ENCODE measurements at places on chromosomes 2 and 18.

- peaks cover 11% of the 10 kb centered on the region for H3K4me1 ChIP-seq
- H3K27me3 ChIP-seq, result no peaks in the 10 kb centered on the region
- H3K4me3 ChIP-seq, result no peak overlapping the region
- no peak for DNase-seq
Observed at GRCh38 chr18:47118981-47119380, 31.3 kb downstream of the HDHD2 start.

- H3K4me3 ChIP-seq, result no peak within 1 kb of the TSS
- no peaks in the 10 kb centered on the region for H3K4me1 ChIP-seq
- DNase-seq, result no peak
- no peak within 1 kb of the TSS for H3K27ac ChIP-seq
Observed at GRCh38 chr18:52339891-52340371, at the start of gene DCC. DCC (plus strand) TSS chr18:52340197; CDS start chr18:52340788, 591 bp downstream.

DNA sequence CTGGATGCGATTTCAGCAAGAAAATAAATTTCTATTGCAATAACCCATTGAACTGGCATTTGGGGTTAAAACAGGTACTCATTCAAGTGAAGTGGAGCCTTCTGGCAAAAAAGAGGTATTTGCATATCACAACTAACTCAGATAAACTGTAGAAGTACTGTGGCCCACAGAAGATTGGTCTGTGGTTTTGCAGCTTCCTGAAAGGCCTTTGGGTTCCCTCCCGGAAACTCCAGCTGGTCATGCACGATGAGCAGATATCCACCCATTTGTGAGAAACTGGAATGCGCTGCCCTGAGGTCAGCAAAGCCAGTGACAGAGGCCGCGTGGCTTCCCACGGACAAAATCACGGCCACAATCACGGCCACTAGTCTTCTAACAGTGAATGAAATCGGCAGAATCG is 106.3 kb downstream of the EPHA4 start:
- no peak for DNase-seq
- H3K4me3 ChIP-seq, result no peak overlapping the region
- H3K4me1 ChIP-seq, result peaks cover 46% of the 10 kb centered on the region
- no peak overlapping the region for H3K27ac ChIP-seq

GRCh38 chr18:57539702-57540101 is 46.8 kb downstream of the FECH start:
- DNase-seq, result no peak
- no peaks in the 10 kb centered on the region for H3K4me1 ChIP-seq
- no peak overlapping the region for H3K27ac ChIP-seq
- H3K27me3 ChIP-seq, result peaks cover 3% of the 10 kb centered on the region

DNA sequence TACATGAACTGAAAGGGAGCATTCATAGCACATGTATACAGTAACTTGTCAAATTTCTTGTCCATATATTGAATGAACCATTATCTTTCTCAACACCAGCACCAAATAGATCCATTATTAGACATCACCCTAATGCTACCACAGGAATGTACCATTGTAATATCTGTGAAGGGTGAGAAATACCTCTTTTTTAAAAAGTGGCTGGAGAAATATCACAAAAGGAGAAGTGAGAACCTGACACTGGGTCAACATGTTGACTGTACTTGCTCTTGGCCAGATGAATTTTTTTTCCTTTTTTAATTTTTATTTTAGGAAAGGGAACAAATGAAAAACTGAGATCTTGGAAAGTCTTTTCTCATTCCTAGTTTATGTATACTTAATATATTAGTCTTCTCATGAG is 63.5 kb downstream of the CAVIN2 start:
- no peaks in the 10 kb centered on the region for H3K36me3 ChIP-seq
- no peak overlapping the region for H3K4me3 ChIP-seq
- no peak overlapping the region for H3K27ac ChIP-seq
- no peak for DNase-seq

- H3K36me3 ChIP-seq, result no peaks in the 10 kb centered on the region
- DNase-seq, result no peak
- no peak overlapping the region for H3K27ac ChIP-seq
- H3K4me3 ChIP-seq, result no peak overlapping the region
- no peaks in the 10 kb centered on the region for H3K27me3 ChIP-seq
Observed at GRCh38 chr2:204892506-204893255, 347.4 kb downstream of the PARD3B start.

DNA sequence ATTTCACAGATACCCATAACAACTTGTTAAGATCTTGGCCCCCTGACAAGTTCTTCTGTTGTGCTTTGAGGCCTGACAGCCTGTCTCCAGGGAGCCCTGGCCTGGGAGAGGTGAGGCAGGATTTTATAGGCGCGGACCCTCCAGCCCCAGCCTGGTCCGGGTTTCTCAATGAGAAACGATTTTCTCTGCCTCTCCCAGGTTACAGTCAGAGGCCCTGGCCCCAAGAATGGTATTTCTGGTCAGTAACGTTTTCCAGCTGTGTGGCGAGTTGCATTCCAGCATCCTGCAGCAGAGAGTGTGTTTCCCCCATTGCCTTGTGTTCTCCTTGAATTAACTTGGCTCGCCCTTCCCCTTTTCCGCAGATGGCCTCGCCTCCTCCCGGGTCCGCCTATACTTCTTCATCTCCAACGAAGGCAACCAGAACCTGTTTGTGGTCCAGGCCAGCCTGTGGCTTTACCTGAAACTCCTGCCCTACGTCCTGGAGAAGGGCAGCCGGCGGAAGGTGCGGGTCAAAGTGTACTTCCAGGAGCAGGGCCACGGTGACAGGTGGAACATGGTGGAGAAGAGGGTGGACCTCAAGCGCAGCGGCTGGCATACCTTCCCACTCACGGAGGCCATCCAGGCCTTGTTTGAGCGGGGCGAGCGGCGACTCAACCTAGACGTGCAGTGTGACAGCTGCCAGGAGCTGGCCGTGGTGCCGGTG is 3.0 kb downstream of the INHBB start:
- peaks cover 56% of the 10 kb centered on the region for H3K27me3 ChIP-seq
- no peak overlapping the region for H3K27ac ChIP-seq
- no peak overlapping the region for H3K4me3 ChIP-seq
- peaks cover 13% of the 10 kb centered on the region for H3K4me1 ChIP-seq
- no peak for DNase-seq

DNA sequence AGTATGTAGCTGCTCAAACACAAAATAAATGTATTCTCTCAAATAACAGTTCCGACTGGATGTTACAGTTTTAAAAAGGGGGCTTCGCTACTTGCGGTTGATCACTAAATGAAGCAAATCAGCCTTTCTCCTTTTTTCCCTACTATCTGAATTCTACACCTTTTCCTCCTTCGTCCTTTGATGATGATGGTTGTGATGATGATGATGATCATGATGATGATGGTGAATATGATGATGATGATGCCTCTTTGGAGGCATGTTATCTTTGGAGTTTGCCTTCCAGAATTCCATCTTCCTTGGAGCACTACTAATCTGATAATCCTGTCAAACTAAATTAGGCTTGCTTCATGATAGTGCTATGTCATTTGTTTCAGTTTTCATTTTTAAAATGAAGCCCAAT is 1073.3 kb downstream of the SOCS6 start:
- no peak overlapping the region for H3K27ac ChIP-seq
- no peaks in the 10 kb centered on the region for H3K27me3 ChIP-seq
- no peaks in the 10 kb centered on the region for H3K4me1 ChIP-seq
- no peak overlapping the region for H3K4me3 ChIP-seq
- DNase-seq, result no peak

- no peak overlapping the region for H3K4me3 ChIP-seq
- no peaks in the 10 kb centered on the region for H3K27me3 ChIP-seq
- no peak for DNase-seq
- peaks cover 2% of the 10 kb centered on the region for H3K36me3 ChIP-seq
Observed at GRCh38 chr18:45976974-45977373, 9.8 kb upstream of the EPG5 start.

DNA sequence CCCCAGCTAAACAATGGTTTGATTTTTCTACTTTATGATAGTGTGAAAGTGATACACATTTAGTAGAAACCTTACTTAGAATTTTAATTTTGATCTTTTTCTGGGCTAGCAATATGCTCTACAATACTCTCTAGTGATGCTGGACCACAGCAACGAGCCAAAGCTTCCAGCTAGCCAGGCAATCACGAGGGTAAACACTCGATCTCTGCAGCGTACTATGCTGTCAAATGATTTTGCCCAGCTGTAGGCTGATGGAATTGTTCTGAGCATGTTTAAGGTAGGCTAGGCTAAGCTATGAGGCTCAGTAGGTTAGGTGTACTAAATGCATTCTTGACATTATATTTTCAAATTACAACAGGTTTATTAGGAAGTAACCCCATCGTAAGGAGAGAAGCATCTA is 207.5 kb downstream of the LRRTM4 start:
- DNase-seq, result no peak
- H3K36me3 ChIP-seq, result no peaks in the 10 kb centered on the region
- no peaks in the 10 kb centered on the region for H3K4me1 ChIP-seq
- H3K27me3 ChIP-seq, result no peaks in the 10 kb centered on the region
- no peak overlapping the region for H3K27ac ChIP-seq

GRCh38 chr2:60843006-60843405 is 38.4 kb upstream of the REL start:
- no peak overlapping the region for H3K27ac ChIP-seq
- no peak for DNase-seq
- H3K4me1 ChIP-seq, result peaks cover 9% of the 10 kb centered on the region
- H3K27me3 ChIP-seq, result no peaks in the 10 kb centered on the region
- no peaks in the 10 kb centered on the region for H3K36me3 ChIP-seq

GRCh38 chr2:72983500-72984161 is 66.3 kb downstream of the EMX1 start:
- peaks cover 3% of the 10 kb centered on the region for H3K36me3 ChIP-seq
- H3K27ac ChIP-seq, result no peak overlapping the region
- no peak overlapping the region for H3K4me3 ChIP-seq
- H3K4me1 ChIP-seq, result no peaks in the 10 kb centered on the region
- DNase-seq, result no peak

DNA sequence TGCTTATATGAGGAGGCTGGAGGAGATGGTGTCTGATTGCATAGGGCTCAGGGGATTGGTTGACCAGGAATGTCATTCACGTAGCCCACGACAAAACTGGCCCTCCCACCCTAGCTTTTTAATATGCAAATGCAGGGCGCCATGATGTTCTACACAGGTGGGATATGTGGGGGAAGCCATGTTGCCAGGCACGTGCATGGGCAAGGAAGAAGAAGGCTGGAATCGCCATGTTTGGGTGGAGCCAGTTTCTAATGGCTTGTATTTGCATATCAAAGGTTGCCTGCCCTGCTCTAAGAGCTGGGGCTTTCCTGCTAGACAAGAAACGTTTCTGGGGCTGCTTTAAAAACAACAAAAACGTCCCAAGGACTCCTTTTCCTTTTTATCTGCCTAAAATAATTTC is 26.5 kb upstream of the LINC00305 start:
- no peaks in the 10 kb centered on the region for H3K27me3 ChIP-seq
- peaks cover 1% of the 10 kb centered on the region for H3K36me3 ChIP-seq

- H3K36me3 ChIP-seq, result peaks cover 10% of the 10 kb centered on the region
- H3K4me3 ChIP-seq, result no peak overlapping the region
- no peak overlapping the region for H3K27ac ChIP-seq
- no peak for DNase-seq
Observed at GRCh38 chr2:36526226-36526625, 71.7 kb downstream of the FEZ2 start.

DNA sequence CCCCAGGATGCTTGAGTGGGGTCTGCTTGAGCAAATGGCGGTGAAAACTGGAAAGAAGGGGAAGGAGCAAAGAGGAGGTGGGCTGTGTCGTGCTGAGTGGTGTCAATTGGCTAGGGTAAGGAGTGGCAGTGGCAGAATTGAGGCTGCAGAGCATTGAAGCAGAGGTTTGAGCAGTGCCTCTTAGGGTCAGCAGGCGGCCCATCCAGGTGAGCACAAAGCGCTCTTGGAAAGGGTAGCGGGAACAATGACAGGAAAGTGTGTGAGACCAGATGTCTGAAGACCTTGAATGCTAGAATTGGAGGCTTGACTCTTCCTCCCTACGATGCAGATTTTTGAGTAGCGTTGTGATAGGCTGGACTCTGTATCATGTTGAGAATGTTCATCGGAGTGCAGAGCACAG is 39.3 kb upstream of the IL1R1 start:
- H3K36me3 ChIP-seq, result peaks cover 4% of the 10 kb centered on the region
- peaks cover 11% of the 10 kb centered on the region for H3K4me1 ChIP-seq
- no peak for DNase-seq
- H3K27ac ChIP-seq, result no peak overlapping the region
- H3K27me3 ChIP-seq, result peaks cover 50% of the 10 kb centered on the region
- peak overlapping the region; percentile 4 for H3K4me3 ChIP-seq

GRCh38 chr2:153386481-153386897 is 92.1 kb downstream of the RPRM start:
- no peak for DNase-seq
- no peaks in the 10 kb centered on the region for H3K27me3 ChIP-seq
- H3K4me3 ChIP-seq, result no peak overlapping the region
- no peaks in the 10 kb centered on the region for H3K4me1 ChIP-seq
- H3K27ac ChIP-seq, result no peak overlapping the region

DNA sequence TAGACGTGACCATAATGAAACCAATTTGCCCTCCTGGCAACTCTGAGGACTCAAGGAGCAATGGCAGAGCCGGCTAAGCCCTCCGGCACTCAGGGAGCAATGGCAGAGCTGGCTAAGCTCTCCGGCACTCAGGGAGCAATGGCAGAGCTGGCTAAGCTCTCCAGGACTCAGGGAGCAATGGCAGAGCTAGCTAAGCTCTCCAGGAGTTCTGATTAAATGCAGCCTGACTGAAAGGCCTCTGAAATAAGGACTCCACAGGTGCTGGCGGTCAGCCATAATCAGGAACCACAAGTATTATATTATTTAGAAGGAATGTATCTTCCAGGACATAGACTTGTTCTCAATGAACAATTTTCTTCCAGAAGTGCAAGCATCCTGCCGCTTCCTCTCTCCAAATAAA is 65.2 kb downstream of the C2orf76 start:
- no peak for DNase-seq
- H3K36me3 ChIP-seq, result no peaks in the 10 kb centered on the region
- H3K27me3 ChIP-seq, result no peaks in the 10 kb centered on the region
- H3K4me1 ChIP-seq, result no peaks in the 10 kb centered on the region

GRCh38 chr2:224802407-224802806 is 86.2 kb upstream of the CCDC195 start:
- no peaks in the 10 kb centered on the region for H3K4me1 ChIP-seq
- H3K27ac ChIP-seq, result peak overlapping the region; percentile 30
- no peak overlapping the region for H3K4me3 ChIP-seq
- H3K27me3 ChIP-seq, result no peaks in the 10 kb centered on the region
- no peak for DNase-seq

GRCh38 chr2:101752716-101753616 is 55.5 kb downstream of the MAP4K4 start:
- no peaks in the 10 kb centered on the region for H3K36me3 ChIP-seq
- no peak for DNase-seq
- H3K27ac ChIP-seq, result peak overlapping the region; percentile 60
- H3K4me3 ChIP-seq, result no peak overlapping the region
- H3K27me3 ChIP-seq, result no peaks in the 10 kb centered on the region

GRCh38 chr18:35303610-35304009 is 13.6 kb upstream of the ZSCAN30 start:
- peaks cover 5% of the 10 kb centered on the region for H3K36me3 ChIP-seq
- H3K27ac ChIP-seq, result no peak overlapping the region
- DNase-seq, result no peak
- no peaks in the 10 kb centered on the region for H3K4me1 ChIP-seq
- no peak overlapping the region for H3K4me3 ChIP-seq
- H3K27me3 ChIP-seq, result no peaks in the 10 kb centered on the region

DNA sequence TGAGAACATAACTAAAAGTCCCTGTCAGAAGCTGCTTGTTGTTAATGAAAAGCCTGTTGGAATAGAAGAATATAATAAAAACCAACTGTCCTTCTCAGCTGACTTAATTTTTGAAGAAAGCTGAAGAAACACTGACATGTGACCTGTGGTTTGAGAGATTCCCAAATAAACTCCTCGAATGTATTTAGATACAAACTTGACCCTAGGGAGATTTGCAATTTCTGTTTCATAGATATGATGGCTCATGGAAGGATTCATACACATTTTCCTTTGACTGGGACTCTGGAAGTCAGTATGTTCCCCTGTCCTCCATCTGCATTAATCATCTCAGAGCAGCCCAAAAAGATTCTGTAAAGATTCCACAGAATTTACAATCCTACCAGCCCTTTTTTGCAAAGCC is 195.1 kb downstream of the TMEM247 start:
- H3K4me1 ChIP-seq, result no peaks in the 10 kb centered on the region
- peaks cover 71% of the 10 kb centered on the region for H3K27me3 ChIP-seq
- no peak overlapping the region for H3K4me3 ChIP-seq

Data from central memory CD8-positive, alpha-beta T cell (primary cell).